Astrocyte (in vitro differentiated cells and primary cell): ENCODE measurements at places on chromosomes 3 and 15. TPM values are rescaled to one million over a fixed set of nuclear protein-coding genes. Genes with fewer than 3 reads are reported as not detected.

- DNase-seq, result no peak
These were observed 312.5 kb downstream of the SHQ1 start for GRCh38 chr3:72535772-72536171.

GABPB1 gene
- total RNA-seq, result 33.5 and 35.7 TPM in 2 replicates

KBTBD8 gene
- 9.2 and 9.4 TPM in 2 replicates for total RNA-seq

DNA sequence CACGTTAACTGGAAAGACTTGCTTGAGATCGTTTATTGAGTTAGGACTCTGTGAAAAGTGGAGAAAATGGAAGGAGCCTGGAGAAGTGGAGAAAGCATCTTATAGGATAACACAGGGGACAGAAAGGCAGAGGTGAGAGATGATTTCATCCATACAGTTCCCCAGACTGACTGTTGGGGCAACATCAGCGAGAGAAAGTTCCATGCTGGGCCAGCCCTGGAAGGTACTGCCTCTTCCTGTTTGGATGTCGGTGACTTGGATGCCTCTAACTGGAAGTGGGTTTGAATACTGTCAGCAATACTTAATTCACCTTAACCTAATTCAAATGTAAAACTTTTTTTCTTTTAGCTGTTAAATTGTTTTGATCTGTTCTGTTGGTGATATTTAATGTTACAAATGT, 32.3 kb downstream of the ATP13A5 start:
- no peak for DNase-seq

- DNase-seq, result peak; percentile 72
These were observed 24.7 kb downstream of the GXYLT2 start for GRCh38 chr3:72912532-72912931.

DNA sequence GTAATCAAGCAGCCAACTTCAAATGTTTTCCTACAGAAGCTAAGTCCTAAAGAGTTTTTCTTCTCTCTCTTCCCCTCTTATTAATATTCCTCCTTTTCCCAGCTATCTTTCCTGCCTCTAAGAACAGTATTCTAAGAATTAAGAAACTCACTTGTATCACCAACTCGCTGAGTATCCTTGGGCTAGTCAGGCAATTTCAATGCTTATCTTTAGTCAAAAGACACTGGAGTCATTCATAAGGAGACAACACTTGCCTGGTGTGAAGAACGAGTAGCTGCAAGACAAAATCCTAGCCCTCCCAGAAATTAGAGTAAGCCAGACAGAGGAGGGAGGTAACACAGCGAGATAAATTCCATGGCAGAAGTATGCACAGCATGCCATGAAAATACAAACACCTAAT, 10.7 kb downstream of the VGLL4 start:
- DNase-seq, result no peak

ARL14 gene
- total RNA-seq, result 0.16 and 0.22 TPM in 2 replicates

DNA sequence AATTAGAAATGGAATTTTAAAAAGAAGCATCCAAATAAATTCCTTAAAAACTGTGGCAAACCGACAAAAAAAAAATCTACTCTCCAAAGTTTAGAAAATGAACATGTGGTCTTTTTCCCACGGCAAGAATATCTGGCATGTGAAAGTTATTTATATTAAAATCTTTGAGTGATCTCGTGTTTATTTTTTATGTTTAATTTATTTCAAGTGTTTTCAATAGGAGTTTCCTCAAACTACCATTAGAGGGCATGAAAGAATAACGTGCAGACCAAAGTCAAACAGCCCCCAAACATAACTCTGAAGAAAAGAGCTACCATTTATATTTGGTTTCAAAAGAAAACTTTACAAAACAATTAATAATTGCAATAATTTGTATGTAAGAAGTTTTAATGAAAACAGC, 286.4 kb downstream of the ZIC4 start:
- peak; percentile 4 for DNase-seq

TICRR gene
- 2.8 and 2.9 TPM in 2 replicates for total RNA-seq

- peak; percentile 75 for DNase-seq
These were observed 90.2 kb downstream of the ARNT2 start for GRCh38 chr15:80494351-80494751.

CATSPER2 gene
- total RNA-seq, result 2.0 and 3.3 TPM in 2 replicates

DNA sequence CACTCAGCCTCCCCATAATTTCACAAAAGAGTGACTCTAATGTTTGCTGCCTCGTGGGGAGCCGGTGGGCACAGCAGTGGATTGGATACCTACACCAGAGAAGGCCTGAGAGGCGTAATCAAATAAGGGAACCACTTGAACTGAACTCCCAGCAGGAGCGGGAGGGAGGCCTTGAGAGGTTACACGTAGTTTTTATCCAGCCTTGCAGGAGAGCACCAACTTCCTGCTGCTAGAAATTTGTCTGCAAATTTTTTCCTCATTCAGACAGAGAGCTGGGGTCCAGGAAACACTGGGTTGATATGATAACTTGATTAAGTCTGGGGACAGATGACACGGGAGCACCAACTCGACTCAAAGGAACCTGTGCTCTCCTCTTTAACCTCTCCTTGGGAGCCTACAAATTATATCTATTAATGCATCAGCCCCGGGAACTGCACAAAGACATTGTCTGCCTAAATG, 69.8 kb downstream of the HES1 start:
- DNase-seq, result peak; percentile 24
